ENCODE measurements at places on chromosomes 4 and X.
A peak's percentile ranks its signal among the peaks of the same experiment; 100 is the strongest.

DNA sequence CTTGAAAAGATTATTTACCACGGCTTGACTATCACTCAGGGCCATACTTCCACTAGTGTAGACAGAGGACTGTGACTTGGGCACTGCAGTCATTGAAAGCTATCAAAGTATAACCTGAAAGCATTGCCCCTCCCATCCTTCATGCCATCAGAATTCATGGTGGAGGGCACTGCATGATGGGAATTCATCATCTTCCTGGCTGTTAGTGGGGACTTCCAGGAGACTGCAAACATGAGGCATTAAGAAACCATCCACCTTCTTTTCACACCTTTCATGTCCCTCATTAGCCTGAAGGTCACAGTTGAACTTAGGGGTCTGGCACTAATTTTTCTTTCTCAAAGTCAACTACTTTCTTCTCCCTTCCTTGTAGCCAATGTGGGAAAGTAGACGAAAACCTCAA is 25.8 kb downstream of the VSIG4 start:
- no peak for DNase-seq

DNA sequence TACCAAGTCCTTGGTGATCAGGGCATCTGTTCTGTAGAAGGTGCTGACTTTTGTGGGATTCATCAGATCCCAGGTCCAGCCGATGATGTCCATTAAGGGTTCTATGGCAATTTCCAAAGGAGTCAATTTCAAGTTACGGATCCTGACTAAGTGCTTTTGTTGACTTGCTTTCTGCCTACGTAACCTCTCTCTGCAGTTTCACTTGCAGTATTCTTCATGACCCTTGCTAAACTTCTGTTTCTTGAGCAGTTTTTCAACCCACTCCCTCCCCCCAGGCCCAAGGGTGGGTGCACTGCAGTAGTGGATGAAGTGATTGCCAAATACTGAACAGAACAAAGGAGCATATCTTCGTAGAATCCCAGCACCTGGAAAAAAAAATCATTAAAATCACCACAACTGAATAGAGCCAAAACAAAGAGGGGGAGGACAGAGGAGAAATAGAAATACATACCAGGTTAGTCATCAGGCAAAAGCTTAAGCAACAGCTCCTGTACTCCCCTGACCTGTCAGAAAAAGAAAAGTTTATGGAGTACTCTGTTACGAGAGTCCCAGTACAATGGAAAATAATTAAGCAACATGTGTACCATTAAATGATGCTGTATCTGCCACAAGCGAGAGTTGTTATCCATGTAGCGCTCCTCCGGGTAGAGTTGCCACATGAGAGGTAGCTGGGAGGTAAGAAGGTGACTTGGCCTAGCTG is 5.8 kb downstream of the CMC4 start:
- DNase-seq: no peak

DNA sequence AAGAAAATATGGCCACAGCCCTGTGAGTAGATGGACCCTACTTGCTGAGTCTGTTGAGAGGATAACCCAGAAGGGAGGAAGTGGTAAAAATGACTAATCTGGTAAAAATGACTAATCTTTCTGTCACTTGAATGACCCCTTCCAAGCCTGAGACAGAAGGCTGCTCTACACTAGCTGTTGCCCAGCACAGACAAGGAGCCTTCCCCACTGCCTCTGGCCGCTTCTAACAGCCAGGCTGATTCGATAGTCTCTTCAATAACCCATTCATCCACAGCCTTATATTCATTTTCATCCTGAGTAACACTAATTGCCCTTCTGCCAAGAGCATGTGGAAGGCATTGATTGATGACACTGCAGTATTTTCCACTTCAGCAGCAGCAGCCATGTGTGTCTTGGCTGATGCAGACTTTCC is 18.4 kb downstream of the MAGEB17 start:
- DNase-seq: peak; percentile 44

- DNase-seq: peak; percentile 79
These were observed 56.6 kb downstream of the GPR143 start for GRCh38 chrX:9708923-9709553.

- no peak for DNase-seq
These were observed 13.4 kb downstream of the SLC10A7 start for GRCh38 chr4:146508229-146508939.

- DNase-seq: no peak
These were observed 30.9 kb downstream of the AR start for GRCh38 chrX:67574696-67575095.

GRCh38 chrX:38006291-38006690 is at the start of gene SYTL5:
Gene SYTL5, plus strand, starts transcription at chrX:38006553. Its CDS starts 27,337 bp downstream, at chrX:38033890.
- no peak for DNase-seq

GRCh38 chrX:37685381-37686359 is at the start of gene XK:
Gene XK, plus strand, starts transcription at chrX:37685791. Its CDS starts 171 bp downstream, at chrX:37685962.
- peak; percentile 34 for DNase-seq

GRCh38 chr4:184850018-184850417 is 24.2 kb upstream of the ACSL1 start:
- DNase-seq: no peak

- DNase-seq: no peak
These were observed 157.1 kb upstream of the CLNK start for GRCh38 chr4:10841697-10842096.

DNA sequence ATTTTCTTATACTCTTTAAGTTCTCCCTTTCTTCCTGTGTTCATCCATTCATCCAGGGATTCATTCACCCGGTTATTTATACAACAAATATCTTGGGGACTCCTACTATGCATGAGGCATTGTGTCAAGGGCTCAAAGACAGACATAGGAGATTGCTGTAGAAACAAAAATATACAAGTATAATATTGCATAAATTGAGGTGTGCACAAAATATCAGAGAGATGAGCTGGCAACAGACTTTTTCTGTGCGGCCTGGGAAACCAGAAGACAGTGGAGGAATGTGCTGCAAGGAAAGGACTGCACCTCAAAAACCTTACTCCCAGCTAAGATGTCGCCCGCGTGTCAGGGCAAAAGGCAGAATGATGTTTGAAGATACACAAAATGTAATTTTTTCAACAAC is 9.6 kb downstream of the OTOP1 start:
- no peak for DNase-seq

DNA sequence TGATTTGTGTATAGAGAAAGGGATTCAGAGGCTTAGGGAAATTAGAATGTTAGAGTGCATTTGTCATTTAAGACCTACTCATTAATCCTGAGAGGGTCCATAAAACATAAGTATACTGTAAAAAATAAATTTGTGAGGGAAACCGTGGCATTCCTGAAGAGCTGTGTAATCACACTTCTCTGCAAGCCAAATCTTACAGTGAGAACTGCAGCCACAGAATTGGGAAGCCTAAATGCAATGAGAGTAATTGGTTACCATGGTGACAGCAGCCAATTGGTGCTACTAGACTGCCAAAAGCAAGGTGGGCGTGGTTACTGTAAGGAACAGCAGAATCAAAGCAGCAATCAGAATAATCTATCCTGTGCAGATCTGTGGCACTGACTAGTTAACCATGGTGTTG is 345.2 kb upstream of the GRID2 start:
- DNase-seq: no peak

GRCh38 chr4:41072021-41072777 is 142.1 kb downstream of the APBB2 start:
- DNase-seq: no peak
